ENCODE measurements at places on chromosomes 16 and 17. TPM values are rescaled to one million over a fixed set of nuclear protein-coding genes. Genes with fewer than 3 reads are reported as not detected.

MT1A gene
- not detected for total RNA-seq

KRT32 gene
- not detected for total RNA-seq

KRTAP2-3 gene
- 18.2 TPM for total RNA-seq

ZNF205 gene
- total RNA-seq, result 17.7 TPM

DNAAF8 gene
- 1.8 TPM for total RNA-seq

C1QTNF1 gene
- 3.1 TPM for total RNA-seq

ZNF19 gene
- total RNA-seq, result 11.3 TPM

PIPOX gene
- total RNA-seq, result 3.7 TPM

TSNAXIP1 gene
- total RNA-seq, result 1.0 TPM

All from Calu3 (cell line).